Endothelial cell of umbilical vein (primary cell): ENCODE measurements at places on chromosomes 3 and 15. TPM values are rescaled to one million over a fixed set of nuclear protein-coding genes. Genes with fewer than 3 reads are reported as not detected.
A peak's percentile ranks its signal among the peaks of the same experiment; 100 is the strongest.

GRCh38 chr3:14905055-14905657 is 42.2 kb upstream of the NR2C2 start:
- DNase-seq = no peak
- no peak overlapping the region for H3K27ac ChIP-seq
- no peaks in the 10 kb centered on the region for H3K27me3 ChIP-seq
- H3K4me3 ChIP-seq = no peak overlapping the region

Gene FSD2
- not detected in 2 replicates for total RNA-seq

DNA sequence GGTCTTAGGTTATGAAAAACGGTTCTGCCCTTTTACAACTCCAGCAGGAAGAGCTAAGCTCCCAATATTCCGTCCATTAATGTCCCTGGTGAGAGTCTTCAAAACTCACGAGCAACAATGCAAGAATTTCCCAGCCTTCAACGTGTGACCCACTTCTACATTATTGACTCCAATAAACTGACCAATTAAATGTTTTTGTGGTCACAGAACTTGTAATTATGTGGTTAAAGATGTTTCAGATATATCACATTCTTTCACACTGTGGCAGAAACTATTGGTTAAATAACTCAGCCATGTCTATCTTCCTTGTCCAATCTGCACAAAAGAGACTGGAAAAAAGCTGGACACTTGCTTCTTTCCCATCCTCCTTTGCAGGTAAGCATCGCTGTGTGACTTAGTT is 286.6 kb upstream of the ADAMTS9 start:
- H3K27ac ChIP-seq = no peak overlapping the region
- H3K27me3 ChIP-seq = no peaks in the 10 kb centered on the region
- H3K4me1 ChIP-seq = no peaks in the 10 kb centered on the region
- no peak overlapping the region for H3K4me3 ChIP-seq

GRCh38 chr3:173945170-173945569 is 547.6 kb downstream of the NLGN1 start:
- no peaks in the 10 kb centered on the region for H3K4me1 ChIP-seq
- no peak for DNase-seq
- no peaks in the 10 kb centered on the region for H3K27me3 ChIP-seq
- H3K4me3 ChIP-seq = no peak overlapping the region
- H3K36me3 ChIP-seq = no peaks in the 10 kb centered on the region

DNA sequence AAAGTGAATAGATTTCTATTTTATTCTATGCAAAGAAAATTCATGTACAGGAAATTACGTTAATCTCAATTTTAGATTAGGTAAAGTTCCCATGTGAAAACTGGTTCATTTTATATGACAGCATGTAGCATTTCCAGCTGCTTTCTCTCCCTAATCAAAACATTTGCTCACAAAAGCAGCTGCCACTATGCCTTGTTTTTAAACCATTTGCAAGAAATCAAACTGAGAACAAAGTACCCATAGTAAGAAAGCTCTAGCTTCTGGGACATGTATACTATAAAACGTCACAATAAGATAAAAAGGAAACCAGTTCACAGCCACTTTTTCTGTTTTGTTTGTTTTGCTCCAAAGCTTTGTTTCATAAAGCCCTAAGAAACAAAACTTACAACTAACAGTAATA is 5.0 kb upstream of the CRYBG3 start:
- no peaks in the 10 kb centered on the region for H3K27me3 ChIP-seq
- no peaks in the 10 kb centered on the region for H3K36me3 ChIP-seq
- DNase-seq = no peak
- peaks cover 4% of the 10 kb centered on the region for H3K4me1 ChIP-seq
- no peak overlapping the region for H3K27ac ChIP-seq

Gene CNTN3
- total RNA-seq = not detected in 2 replicates

Gene ABHD17C
- 8.2 and 10.9 TPM in 2 replicates for total RNA-seq

Gene SEMA5B
- total RNA-seq = 0.07 and 0.44 TPM in 2 replicates

GRCh38 chr3:50154476-50154839 is 666 bp upstream of the SEMA3F start:
- H3K27ac ChIP-seq = no peak overlapping the region
- peak; percentile 47 for DNase-seq
- H3K4me3 ChIP-seq = peak overlapping the region; percentile 37
- H3K27me3 ChIP-seq = no peaks in the 10 kb centered on the region
- no peaks in the 10 kb centered on the region for H3K36me3 ChIP-seq

GRCh38 chr3:14131134-14131533 is 6.3 kb downstream of the TMEM43 start:
- H3K27ac ChIP-seq = no peak overlapping the region
- no peak overlapping the region for H3K4me3 ChIP-seq
- no peak for DNase-seq
- peaks cover 49% of the 10 kb centered on the region for H3K36me3 ChIP-seq

- H3K27ac ChIP-seq = no peak overlapping the region
- no peaks in the 10 kb centered on the region for H3K4me1 ChIP-seq
- no peaks in the 10 kb centered on the region for H3K36me3 ChIP-seq
Observed at GRCh38 chr3:12138044-12138443, 20.7 kb downstream of the TIMP4 start.

- no peak for DNase-seq
- H3K4me1 ChIP-seq = no peaks in the 10 kb centered on the region
- H3K27ac ChIP-seq = no peak overlapping the region
- no peak overlapping the region for H3K4me3 ChIP-seq
Observed at GRCh38 chr15:73156431-73157191, 104.3 kb downstream of the NEO1 start.

DNA sequence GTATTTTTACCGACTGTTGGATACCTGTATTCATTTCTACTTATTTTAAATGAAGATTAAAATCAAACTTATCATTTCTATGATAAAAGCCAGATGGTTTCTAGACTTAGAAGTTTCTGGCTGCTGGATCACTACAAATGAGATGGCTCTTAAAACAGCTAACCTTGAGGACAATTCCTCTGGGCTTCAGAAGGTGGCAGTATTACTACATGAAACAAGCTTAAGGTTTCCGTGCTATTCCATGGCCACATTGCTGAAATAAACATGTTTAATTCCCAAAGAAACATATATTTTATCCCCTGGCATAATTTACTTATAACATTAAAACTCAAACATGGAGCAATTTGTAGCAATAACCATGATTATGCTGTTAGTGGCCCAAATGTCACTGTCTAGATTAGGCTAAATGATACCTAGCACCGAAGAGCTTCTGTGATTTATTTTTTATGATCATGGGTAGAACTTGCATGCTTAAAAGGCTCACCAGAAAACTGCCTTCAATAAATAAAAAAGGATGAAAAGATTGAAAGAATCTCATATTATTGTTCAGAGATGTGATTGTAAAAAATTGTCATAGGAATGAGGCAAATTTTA is 204.0 kb upstream of the NANOGP8 start:
- no peak overlapping the region for H3K27ac ChIP-seq
- H3K36me3 ChIP-seq = no peaks in the 10 kb centered on the region
- H3K27me3 ChIP-seq = peaks cover 51% of the 10 kb centered on the region
- H3K4me1 ChIP-seq = peaks cover 12% of the 10 kb centered on the region

- H3K27ac ChIP-seq = no peak overlapping the region
- no peaks in the 10 kb centered on the region for H3K36me3 ChIP-seq
- no peak overlapping the region for H3K4me3 ChIP-seq
- no peaks in the 10 kb centered on the region for H3K27me3 ChIP-seq
- no peaks in the 10 kb centered on the region for H3K4me1 ChIP-seq
Observed at GRCh38 chr3:22121068-22121701, 370.2 kb upstream of the ZNF385D start.

Gene CAMP
- not detected in 2 replicates for total RNA-seq

- H3K27ac ChIP-seq = no peak overlapping the region
- no peaks in the 10 kb centered on the region for H3K27me3 ChIP-seq
- no peak for DNase-seq
- H3K36me3 ChIP-seq = no peaks in the 10 kb centered on the region
- peaks cover 3% of the 10 kb centered on the region for H3K4me1 ChIP-seq
- no peak overlapping the region for H3K4me3 ChIP-seq
Observed at GRCh38 chr3:165859061-165859460, 21.8 kb upstream of the BCHE start.

GRCh38 chr3:131007782-131008181 is 18.8 kb downstream of the ASTE1 start:
- no peak overlapping the region for H3K27ac ChIP-seq
- peaks cover 4% of the 10 kb centered on the region for H3K36me3 ChIP-seq
- H3K4me1 ChIP-seq = no peaks in the 10 kb centered on the region
- DNase-seq = no peak
- H3K27me3 ChIP-seq = no peaks in the 10 kb centered on the region
- no peak overlapping the region for H3K4me3 ChIP-seq
